ENCODE measurements at places on chromosomes 2 and 18.

- DNase-seq, result no peak
Observed at GRCh38 chr2:154700136-154700535, 1.6 kb downstream of the KCNJ3 start.

- DNase-seq, result no peak
Observed at GRCh38 chr18:58337686-58338085, 291.2 kb downstream of the ALPK2 start.

DNA sequence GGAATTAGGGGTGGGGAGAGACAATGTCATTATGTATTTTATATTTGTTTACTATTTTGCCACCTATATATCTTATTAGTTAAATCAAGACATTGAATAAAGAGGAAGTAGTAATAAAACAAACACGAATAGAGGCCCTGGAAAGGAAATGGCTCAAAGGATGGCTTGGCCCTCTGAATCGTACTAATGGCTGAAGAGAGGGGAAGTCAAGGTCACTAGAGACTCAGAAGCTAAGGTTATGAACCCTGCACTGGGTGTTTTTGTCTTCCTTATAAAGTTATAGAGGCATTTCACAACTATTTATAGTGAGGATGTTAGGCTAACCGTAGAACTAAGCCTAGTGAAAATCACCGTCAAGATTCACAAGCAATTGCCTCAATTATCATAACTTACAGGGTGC is 685.9 kb downstream of the ARHGAP15 start:
- DNase-seq, result no peak

DNA sequence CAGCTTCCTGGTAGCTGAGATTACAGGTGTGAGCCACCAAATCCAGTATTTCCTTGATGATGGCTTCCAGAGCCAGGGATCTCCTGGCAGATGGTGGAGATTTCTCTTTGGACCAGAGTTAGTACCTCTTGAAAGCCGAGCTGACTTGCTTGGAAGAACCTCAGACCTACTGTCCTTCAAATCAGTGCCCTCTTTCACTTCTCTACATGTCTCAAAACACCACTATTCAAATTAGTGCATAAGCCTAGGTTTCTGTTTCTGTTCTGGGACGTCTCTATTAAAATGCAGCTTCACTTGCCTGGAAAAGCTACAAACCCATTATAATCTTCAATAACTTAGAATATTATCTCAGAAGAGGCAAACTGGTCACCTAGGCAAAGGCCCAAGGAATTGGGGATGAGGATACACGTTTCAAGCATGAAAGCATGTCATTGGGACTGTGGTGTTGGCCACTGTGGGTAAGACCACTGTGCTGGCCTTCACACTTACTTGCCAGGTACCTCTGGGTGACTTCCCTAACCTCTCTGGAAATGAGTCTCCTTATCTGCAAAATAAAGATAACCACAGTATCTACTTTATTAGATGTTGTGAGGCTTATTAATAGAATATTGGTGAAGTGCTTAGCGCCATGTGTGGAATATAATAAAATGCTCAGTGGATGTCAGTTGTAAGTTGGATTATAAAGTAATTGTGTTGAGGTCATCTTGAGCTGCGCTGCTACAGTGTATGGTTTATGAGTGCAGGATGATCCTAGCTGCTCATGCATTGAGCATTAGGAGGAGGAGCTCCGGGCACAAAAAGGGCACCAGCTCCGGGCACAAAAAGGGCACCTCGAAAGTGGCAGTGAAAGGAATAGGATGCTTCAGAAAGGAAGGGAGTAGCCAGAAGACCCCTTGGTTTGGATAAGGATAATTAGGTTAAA is 84.5 kb downstream of the DOCK10 start:
- peak; percentile 66 for DNase-seq

DNA sequence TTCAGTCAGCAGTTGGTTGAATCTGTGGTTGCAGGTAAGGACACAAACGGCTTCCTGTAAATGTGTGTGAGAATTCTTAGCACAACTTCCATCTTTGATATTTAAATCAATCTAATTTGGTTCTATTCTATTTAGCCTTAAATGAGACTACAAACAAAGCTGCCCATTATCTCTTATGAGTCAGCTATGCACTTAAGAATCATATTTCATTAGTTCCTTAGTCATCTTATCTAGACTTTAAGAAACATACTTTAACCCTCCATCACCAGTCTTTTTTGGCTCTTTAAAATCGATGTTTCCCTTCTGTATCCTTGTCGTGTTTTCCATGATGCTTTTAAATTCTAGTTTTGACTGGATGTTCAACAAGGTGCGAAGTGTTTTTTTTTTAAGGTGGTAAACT is 114.4 kb upstream of the TMEM200C start:
- no peak for DNase-seq

DNA sequence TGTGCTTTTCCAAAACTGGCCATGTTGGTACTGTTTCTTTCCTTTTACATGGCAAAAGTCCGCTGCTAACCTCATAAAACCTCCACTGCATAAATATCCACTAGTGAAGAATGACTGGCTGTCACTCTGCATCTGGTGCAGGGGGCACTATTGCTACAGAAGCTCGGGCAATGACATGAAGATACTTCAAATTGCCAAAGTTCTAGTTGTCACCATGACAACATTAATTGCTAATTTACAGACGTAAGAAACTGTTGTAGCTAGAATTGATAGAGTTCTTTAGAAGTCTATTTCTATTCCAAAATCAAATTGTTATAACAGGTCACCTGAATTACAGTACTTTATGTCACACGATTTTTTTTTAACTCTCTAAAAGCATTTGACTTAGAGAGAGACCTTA is 845 bp downstream of the CFAP210 start:
- DNase-seq, result no peak

DNA sequence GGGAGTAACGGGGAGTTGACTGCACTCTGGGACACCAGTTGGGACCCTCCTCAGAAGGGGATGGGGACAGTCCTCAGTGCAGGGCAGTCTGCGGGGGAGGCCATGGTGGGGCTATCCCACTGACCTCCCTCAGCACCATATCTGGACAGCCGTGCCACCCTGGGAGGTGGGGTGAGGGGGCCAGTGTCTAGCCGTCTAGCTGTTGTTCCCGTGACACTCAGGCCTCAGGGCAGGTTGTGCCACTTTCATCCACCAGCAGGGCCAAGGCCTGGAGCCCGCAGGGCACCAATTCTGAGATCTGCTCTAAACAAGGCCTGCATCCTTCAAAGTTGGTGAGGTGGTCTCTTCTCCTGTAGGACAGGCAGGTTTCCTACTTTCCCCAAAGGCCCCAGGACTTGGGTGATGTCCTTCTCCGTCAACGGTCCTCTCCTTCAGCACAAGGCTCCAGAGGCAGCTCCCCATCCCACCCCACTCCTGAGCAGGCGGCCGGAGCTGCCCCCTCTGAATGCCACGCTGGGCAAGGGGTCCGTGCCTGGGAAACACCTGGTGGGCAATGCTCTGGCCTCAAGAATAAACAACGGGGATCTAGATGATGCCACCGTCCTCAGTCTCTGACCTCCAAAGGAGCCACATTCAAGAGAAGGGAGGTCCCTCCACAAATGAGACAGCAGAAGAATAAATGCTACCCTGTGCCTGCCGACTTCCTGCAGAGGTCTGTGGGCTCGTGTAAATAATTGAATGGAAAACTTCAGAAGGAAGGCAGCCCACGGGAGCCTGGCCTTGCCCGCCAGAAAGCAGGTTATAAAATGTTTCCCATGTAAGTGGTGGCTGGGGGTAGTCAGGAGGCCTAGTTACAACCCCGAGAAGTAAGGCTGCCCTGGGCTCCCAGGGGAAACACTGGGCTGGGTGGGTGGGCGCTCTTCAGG is 42.8 kb upstream of the PTMA start:
- no peak for DNase-seq

GRCh38 chr2:240949791-240950705 is 43.9 kb downstream of the CROCC2 start:
- no peak for DNase-seq

- no peak for DNase-seq
Observed at GRCh38 chr2:219736209-219736608, 108.8 kb downstream of the SLC4A3 start.

GRCh38 chr2:219542931-219543595 is 546 bp downstream of the CHPF start:
- no peak for DNase-seq

- no peak for DNase-seq
Observed at GRCh38 chr2:177211576-177212105, 953 bp upstream of the HNRNPA3 start.

DNA sequence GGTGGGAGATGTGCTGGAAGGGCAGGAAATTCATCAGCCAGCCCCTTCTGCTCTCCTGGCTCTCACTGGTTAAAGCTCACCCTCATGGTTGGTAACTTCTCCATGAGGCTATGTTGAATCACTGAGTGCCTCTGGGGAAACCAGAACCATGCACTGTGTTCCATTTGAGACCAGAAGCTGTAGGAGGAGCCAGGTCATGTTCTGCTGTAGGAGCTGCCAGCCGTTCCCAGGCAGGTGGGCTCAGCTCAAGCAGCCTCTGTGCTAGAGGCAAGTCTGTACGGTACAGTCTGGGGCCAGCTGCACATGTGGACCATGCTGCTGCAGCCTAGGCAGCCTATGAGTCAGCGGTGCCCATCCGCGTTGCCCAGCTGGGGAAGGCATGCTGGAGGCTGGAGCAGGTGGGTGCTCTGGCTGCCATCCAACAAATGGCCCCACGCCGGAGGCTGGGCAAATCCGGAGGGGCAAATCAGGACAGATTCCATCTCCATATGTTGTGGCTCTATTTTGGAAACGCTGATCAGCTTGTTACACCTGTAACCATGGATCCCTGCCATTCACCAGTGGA is 22.0 kb upstream of the KCNF1 start:
- no peak for DNase-seq

DNA sequence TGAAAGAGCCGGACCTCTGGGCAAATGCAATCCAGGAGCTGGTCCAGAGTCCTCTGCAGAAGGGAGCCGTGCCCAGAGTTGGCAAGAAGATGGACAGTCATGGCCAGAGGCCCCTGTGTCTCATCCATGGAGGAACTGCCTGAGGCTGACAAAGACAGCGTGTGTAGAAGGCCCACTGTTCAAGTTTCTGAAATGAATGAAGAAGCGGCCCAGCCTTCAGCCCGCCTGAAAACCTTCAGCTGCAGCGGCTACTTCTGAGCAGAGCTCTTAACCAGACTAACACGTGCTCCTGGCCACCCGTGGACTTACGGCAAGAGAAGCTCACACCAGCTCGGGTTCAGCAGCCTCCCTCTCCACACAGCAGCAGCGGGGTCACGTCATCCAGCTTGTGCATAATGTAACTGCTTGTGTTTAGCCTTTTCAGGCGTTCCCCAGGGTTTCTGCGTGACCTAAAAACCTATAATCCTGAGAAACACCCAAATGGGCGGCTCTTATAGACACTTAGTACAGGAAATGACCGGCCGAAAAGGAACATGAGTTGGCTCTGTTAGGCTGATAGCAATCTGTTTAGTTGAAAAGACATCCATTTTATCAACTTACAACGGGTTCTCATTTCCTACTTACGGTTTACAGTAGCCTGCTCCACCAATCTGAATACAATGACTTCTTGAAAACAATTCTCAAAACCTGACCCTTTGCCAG is at the start of gene FAM124B:
FAM124B (minus strand) TSS at position 467 of the 702 bp plus-strand sequence; CDS start at position 128, 339 bp downstream.
- no peak for DNase-seq

DNA sequence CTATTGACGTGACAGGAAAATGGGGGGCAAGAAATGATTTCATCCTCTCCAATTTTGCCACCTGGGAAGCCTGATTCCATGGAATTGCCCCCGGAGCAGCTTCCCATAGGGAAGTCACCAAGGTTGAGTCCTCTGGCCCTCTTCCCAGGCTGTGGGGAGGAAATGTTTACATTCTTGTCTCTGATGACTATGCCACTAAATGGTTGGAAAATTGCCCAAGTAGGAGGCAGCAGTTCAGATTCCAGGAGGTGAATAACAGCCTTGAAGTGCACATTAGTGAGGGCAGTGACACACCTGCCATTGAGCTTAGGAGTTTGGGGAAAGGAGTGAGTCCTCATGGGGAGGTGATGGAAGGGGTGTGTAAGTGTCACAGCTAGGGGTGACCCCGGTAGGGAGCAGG is 449.2 kb upstream of the DCC start:
- DNase-seq, result no peak

DNA sequence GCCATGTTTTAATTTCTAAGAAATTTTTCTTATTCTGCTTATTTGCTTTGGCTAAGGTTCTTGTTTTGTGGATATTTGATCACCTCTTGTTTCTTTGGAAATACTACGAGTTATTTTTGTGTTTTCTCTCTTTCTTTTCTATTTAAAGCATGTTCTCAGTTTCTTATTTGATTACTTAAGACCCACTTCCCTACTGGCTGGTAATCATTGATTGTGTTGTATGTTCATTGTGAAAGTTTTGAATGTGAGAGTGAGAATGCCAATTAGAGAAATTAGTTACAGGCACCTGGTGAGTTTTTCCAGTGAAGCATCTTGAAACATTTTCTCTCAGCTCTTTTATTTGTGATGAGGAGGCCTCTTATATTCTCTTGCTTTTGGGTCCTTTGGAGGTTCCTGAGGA is 226.7 kb upstream of the MC4R start:
- peak; percentile 44 for DNase-seq

DNA sequence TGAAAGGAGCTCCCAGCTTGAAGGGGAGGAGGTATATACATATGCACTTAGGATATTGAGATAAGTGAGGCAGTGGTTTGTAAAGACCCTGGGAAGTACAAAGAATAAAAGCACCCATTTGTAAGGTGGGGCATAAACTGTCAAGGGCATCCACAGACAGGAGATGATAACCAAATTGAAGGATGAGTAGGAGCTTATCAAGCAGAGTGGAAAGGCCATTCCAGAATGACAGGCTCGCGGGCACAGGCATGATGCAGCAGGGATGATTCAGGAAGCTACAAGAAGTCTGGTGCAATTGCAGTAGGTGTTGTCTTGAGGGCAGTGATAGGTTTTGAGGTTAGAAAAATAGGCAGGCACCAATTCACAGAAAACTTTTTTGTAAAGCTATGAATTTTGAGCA is 504.8 kb downstream of the PIK3C3 start:
- no peak for DNase-seq

GRCh38 chr2:134792186-134792585 is 46.2 kb upstream of the ACMSD start:
- DNase-seq, result no peak

DNA sequence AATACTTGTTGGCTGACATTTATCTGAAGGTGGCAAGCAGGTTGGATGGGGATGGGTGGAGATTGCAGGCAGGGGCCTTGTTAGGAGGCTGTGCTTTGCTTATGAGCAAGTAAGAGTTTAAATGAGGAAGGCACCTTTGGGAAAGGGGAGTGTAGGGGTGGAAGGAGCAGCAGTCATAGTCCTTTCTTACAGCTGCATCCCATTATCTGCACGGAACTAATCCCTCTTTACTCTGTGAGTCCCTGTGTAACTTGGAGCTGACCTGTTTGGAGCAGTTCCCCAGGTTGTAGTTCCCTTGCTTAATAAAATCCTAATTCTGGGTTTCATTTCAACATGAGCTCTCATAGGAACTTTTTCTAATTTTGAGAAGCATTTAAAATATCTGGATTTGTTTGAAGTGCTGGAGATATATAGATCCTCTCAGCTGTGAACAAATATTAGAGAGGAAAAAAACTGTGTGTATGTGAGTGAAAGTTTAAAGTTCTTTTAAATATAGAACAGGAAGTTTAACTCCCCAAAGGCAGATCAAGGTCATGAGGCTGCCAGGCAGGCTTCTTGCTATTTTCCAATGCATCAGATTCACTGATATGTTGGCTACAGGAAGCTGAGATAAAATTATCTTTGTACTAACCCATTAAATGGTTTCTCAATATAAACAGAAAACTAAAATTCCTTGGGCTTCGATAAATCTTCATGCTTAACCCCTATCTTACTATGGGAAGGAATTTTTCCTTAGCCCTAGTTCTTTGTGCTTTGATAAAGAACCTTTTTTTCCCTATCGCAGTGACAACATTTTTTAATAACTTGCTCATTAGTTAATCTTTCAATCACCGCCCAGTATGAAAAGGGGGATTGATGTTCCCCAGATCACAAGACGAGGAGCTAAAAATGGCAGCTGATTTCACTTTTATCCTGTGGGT is 104.6 kb upstream of the EML6 start:
- DNase-seq, result no peak

Measured in GM06990 (cell line).